ENCODE measurements at places on chromosomes 2 and 18. TPM values are rescaled to one million over a fixed set of nuclear protein-coding genes. Genes with fewer than 3 reads are reported as not detected.

The ALK gene
- 0.13 TPM for total RNA-seq

The SNRPD1 gene
- total RNA-seq = 21.0 TPM

DNA sequence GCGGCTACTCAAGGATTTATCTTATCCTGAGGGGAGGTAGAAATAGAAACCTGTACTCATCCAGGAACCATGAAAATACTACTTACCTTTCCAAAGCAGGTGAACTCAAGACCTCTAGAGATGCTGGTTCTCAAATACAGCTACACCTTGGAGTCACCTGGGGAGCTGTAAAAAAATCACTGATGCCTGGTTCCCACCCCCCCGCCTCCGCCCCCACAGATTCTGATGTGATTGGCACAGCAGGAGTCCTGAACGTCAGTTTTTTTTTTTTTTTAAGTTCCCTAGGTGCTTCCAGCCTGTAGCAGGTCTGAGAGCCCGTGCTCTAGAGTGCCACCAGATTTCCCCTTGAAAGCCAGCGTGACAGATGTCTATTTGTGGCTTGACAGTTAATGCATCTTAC lies 113.6 kb downstream of the MRO start:
- no peak for DNase-seq

DNA sequence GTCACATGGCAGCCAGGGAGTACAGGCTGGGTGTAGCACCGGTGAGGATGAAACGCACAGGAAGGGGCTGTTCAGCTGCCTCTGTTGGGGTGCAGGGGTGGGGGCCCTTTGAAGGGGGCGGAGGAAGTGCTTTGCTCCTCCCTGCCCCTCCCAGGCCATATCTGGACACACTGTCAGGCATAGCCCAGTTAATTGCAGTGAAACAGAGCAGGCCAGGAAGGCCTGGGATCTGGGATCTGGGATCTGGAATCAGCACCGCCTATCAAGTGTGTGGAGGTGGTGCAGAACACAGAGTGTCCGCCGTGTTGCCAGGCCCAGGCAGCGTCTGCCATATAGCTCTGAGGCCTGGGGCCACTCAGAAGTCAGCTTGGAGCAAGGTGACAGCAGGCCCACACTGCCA lies 119.3 kb upstream of the MSH2 start:
- DNase-seq = no peak

DNA sequence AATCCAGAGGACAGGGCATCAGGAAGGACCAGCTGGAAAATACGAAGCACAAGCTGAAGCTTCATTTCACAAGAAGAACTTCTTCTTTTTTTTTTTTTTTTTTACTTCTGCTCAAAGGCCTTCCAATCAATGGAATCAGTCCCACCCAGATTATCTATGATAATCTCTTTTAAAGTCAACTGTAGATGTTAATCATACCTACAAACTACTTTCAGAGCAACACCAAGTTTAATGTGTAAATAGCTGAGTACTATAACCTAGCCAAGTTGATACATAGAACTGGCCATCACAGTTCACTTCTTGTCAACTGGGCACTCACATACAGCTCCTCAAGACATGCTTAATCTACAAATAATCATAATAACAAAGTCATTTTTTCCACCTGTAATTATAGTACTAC lies 1645.9 kb upstream of the CELF4 start:
- DNase-seq = no peak

GRCh38 chr18:39806525-39806924 lies 2148.5 kb upstream of the PIK3C3 start:
- no peak for DNase-seq

- DNase-seq = no peak
Measured at GRCh38 chr2:190584980-190585661, 50.6 kb upstream of the NEMP2 start.

Data from aorta (tissue), 5 donors.